Stimulated activated CD4-positive, alpha-beta T cell treated with anti-CD3 and anti-CD28 coated beads, TNF-alpha, amount 100 ng/mL, for 24 hours (primary cell): ENCODE measurements at places on chromosomes 2 and 18.
A peak's percentile ranks its signal among the peaks of the same experiment; 100 is the strongest.

GRCh38 chr2:223897669-223898330 lies 47.3 kb downstream of the WDFY1 start:
- DNase-seq: no peak

- DNase-seq: peak; percentile 71
Measured at GRCh38 chr2:12005886-12006681, 259.7 kb downstream of the LPIN1 start.

DNA sequence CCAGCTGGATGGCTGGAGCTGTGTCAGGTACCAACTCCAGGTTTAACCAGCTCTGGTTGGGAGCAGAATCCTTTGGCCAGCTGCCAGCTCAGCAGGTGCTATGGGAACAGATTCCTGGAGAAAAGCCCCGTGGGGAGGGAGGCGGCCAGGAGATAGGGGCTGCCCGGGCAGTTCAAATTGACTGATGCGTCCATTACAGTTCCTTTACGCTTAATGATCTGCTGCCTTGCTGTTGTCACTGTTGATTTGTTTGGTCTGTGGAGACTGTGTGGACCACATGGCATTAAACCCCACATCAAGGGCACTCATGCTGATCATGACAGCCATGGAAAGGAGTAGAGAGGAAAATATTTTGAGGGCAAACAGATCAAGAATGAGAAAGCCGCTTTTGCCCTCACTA lies 200.0 kb downstream of the TSN start:
- DNase-seq: no peak

- DNase-seq: no peak
Measured at GRCh38 chr2:169729274-169729605, 4.4 kb upstream of the KLHL23 start.

- no peak for DNase-seq
Measured at GRCh38 chr18:76530846-76531245, 35.8 kb upstream of the ZNF516 start.

DNA sequence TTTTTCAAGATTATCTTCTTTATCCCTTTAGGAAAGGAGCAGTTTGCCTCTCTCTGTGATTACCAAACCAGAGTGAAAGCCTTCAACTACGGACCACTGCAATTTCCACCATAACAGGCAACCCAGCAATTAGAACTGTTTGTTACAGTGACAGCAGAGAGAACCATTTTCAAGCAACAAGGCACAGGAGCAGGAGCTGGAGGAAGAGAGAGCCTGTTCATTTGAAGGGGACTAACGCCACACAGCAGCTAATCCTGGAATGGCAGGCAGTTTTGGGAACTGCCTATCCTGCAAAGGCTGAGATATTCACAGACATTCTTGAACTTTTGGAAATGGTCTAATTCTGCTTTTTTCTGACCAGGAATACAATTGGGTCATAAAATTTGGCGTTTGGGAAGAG lies 1541.9 kb upstream of the PIK3C3 start:
- DNase-seq: no peak

- no peak for DNase-seq
Measured at GRCh38 chr18:60508108-60508507, 135.5 kb upstream of the MC4R start.

- no peak for DNase-seq
Measured at GRCh38 chr2:84126084-84126483, 333.0 kb downstream of the SUCLG1 start.

GRCh38 chr2:147100406-147101035 lies 744.3 kb upstream of the ACVR2A start:
- no peak for DNase-seq
